ENCODE measurements at places on chromosomes 1 and 21.

GRCh38 chr21:38170704-38171682 lies 85.8 kb upstream of the KCNJ15 start:
- no peak for DNase-seq

DNA sequence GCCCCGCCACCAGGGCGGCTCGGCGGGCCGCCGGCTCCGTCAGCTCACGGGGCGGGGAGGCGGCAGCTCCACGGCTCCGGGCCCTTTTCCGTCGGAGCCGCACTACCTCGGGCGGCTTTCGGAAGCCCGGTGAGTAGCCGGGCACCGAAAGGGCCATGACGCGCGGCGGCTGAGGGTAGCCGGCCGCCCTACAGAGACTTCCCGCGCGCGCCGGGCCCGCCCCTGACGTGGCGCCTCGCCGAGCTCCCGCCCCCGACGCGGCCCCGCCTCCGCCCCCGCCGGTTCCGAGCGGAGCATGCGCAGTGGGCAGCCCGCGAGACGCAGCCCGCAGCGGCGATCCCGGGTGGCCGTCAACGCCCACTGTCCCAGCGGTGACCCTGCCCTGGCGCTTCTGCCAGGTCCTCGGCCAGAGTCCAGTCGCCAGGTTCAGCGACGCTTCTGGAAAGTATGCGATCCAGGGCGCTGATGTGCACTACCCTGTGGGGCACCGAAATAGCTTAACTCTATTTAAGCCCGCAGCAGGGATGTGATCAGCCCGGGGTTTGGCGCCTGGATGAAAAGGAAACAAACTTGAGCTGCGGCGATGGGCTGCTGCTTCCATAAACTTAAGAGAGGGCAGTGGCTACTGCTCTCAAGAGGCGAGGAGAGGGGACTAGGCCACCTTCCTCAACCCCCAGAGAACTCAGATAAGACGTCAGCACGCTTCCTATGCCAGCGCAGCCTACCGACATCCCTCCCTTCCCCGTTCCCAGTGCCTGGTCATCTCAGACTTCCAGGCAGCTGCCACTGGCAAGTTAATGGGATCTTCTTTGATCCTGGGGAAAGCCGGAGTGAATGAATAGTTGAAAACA lies at the start of gene DONSON:
Gene DONSON, minus strand, starts transcription at position 200 of the 851 bp plus-strand sequence. Its CDS starts 43 bp downstream, at position 157.
- DNase-seq: peak; percentile 69

DNA sequence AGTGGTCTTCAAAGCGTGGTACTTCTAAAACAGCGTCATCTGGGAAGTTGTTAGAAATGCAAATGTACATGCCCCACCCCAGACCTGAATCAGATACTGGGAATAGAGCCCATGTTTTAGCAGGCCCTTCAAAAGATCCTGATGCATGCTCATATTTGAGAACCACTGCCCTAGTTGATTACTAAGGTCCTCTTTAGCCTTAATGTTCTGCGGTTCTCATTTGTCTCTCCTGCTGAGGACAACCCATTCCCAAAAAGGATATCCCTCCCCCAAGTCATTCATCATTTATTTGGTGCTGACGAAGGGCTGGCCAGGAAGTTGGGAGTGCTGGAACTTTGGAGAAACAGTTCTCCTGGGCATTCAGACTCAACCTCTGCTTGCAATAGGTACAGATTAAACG lies 92.4 kb upstream of the RALGPS2 start:
- no peak for DNase-seq

DNA sequence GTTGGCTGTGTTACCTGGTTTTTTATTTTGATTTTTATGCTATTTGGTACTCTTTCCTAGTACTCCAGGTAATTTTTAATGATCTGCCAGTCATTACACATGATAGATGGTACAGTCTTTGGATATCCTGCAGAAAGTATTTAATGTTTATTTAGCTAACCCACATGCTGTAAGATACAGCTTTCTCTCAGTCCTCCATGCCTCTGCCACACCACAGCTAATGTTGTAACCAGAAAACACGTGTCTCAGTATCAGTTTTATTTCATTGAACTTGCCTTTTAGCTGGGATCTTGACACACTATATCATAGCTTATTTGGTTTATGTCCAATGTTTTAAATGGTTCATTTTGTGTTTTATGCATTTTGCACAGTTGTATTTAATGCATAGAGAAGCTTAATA lies 1648.4 kb downstream of the KCNT2 start:
- no peak for DNase-seq

DNA sequence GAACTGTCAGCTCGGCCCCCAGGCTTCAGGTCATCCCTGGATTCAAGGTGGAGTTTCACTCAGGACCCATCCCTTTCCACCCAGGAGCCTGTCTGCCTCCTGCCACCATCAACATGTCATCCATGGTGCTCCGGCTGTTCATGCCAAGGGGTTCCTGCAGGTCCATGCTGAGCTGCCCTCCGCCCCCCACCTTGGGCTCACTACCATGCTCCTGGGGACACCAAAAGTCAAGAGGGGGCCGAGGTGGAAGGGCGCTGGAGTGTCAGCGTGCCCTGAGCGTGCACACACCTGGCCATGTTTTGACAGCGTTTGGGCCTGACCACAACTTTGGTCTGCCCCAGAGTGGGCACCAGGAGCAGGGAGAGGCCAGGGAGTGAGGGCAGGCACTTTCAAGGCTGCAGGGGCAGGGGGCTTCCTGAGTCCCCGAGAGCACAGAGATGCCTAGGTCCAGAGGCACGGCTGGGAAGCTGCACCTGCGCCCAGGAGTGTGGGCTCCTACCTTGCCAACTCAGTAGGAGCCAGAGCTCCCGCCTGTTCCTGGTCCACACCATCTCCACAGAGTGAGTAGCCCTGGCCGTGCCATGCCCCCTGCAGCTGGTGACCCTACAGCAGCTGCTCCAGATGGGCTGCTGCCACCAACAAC lies 639.6 kb upstream of the ZP4 start:
- DNase-seq: no peak

DNA sequence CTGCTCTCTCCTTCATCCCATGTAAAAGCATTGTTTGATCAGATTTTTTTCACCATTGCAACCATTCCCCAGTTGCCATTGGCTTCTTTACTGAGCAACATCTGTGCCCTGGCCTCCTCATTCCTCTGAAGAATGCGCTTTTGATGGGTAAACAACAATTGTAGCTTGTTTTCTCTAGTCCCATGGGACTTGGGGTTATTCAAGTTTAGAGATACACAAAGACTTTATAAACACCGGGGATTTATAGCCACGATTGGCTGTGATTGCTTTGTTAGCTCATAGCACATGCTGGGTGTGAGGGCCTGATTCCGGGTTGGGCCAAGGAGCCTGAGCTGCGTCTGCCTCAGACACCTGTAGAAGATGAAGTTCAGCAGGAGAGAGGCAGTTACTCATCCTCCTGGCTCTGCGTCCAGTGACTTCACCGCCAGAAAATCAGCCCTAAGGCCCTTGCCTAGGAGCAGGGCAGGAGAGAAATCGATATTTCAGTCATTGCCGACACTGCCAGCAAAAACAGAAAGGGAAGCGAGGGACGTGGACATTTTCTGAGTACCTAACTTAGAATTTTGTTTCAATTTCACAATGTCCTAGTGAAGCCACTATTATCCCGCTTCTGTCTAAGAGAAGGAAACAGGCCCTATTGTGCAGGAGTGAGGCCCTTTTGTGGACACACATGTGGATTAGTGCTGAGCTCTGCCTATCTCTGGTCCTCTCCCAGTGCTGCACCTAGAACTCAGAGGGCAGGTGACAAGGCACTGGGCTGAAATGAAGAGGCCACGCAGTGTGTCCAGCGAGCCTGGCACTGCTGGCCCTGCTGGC lies 159.8 kb upstream of the USP24 start:
- DNase-seq: no peak

DNA sequence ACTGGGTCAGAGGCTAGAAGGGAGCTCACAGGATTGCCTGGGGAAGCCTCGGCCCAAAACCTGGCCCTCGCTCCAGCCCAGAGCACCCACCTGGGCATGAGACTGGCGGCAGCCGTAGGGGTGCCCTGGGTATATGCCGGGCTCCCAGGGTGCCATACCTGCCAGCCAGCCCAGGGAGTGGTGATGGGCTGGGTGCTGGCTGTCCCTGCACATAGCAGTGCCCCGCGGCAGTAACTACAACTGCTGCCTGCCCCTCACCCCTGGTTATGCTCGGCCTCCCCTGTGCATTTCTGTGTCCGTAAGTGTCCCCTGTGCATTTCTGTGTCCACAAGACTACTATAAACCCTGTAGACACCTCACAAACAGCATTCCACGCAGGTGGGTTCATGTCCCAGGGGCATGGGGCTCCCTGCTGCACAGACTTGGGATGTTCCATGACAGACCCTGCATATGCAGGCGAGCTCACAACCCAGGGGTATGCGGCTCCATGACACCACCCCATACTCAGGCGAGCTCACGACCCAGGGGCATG lies 5.8 kb upstream of the SPATC1L start:
- DNase-seq: no peak

- DNase-seq: no peak
Measured at GRCh38 chr1:197304638-197305200, 36.7 kb downstream of the CRB1 start.

DNA sequence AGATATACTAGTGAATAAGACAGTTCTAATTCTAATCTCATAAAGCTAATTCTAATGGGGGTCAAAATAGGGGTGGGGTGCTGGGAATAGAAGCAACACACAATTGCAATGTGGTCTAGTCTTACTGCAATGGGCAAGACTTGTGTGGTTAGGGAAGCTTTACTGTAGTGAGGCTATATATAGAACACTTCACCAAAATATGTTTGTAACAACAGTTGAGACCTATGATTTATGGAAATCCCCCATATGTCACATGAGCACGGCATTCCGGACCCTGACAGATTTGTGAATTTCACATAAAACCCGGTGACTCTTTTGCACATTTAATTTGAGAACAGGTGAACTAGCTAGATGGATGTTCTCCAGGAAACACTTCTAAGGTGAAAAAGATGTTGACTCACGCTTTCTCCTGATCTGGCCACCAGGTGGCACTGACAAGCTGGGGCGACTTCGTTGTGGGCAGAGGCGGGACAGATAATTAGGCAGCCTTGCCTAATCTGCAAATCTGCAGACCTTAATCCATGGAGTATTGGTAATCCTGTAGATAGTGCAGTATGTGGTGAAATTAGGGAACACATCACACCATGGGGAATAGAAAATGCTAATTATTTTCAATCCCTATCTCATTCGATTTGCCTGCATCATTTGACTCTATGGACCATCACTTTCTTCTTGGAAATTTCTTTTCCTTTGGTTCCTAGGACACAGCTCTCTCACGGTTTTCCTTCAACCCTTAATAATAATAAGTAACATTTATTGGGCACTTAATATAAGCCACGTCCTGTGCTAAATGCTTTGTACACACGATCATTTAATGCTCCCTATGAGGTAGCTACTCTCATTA lies 37.7 kb downstream of the KIAA0040 start:
- peak; percentile 13 for DNase-seq
